ENCODE measurements at places on chromosomes 13 and 19.

- peak; percentile 31 for DNase-seq
These were observed 6.6 kb downstream of the EML2 start for GRCh38 chr19:45632468-45633196.

DNA sequence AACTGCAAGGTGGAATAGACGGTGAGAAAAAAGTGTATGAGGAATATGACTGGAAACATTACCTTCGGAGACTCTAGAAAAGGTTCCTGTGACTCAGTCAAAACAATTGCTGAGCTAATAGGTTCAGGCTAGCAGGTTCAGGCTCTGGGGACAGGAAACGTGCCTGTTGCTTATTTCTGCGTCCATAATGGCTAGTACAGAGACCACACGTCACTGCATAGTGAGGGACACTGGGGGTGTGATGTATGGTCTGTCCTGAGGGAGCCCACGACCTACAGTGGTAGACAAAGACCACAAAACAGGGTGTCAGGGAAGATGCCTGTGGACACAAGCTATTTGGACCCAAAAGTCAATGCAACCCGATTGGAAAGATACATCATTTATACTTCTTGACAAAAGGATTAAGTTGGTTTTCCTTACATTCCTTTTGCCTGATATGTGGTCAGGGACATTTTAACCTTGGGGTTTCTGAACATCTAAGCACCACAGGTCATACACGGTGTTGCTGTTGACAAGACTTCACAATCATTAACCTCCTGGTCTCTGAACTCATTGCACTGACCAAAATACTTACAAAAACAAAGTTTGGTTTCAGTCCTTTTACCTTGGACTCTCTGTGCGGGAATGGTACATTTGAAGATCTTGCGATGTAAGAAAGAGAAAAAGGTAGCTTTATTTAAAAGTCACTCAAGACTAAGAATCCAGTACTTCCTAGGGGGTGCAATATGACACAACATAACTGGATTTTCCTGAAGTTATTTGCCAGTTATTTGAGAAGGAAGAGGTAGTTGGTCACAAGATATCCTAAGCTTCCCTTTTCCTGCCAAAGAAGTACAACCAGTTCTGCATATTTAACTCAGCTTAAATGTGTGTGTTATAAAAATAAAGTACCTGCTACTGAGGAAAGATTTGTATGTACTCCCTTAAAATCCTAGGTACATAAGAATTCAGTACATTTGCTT, 20.0 kb downstream of the CRYL1 start:
- no peak for DNase-seq

- DNase-seq: no peak
These were observed 136.0 kb downstream of the DCLK1 start for GRCh38 chr13:35995136-35995535.

DNA sequence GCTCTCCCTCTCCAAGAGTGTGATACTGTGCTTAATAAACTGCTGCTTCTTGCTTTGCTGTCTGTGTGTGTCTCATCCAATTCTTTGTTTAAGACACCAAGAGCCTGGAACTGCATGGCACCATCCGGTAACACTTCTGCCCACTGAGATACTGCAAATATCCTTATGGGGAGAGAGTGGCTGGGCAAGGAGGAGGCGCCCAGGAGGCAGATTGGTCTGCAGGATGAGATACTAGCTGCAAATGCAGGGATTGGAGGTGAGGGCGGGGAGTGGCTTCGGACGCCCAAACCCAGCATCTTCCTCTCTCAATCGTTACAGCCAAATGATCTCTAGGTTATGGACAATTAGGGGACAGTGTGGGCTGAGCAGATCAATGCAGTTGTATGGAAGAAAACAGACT, 1.7 kb upstream of the SIGLEC7 start:
- DNase-seq: no peak

DNA sequence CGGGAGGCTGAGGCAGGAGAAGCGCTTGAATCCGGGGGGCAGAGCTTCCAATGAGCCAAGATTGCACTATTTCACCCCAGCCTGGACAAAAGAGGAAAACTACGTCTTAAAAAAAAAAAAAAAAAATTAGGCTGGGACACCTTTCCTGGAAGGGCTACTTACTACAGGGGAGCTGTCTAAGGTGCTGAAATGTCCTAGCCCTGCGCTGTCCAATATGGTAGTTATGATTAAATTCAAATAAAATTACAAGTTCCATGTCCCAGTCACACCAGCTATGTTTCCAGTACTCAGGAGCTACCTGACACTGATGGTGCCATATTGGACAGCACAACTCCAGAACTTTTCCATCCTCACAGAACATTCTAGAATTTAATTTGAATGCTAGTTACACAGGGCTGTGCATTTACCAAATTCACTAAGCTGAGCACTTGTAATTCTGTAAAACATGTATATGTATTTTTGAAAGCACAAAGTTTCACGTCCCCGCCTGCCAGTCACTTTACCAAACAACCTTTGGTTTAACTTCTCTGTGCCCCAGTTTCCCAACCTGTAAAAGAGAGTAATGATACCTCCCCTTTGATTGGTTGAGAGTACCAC, 9.2 kb upstream of the ZSCAN22 start:
- no peak for DNase-seq

GRCh38 chr19:42285541-42285941, 16.4 kb upstream of the PRR19 start:
- no peak for DNase-seq

- no peak for DNase-seq
These were observed 6.8 kb downstream of the SYNGR4 start for GRCh38 chr19:48370955-48371354.

GRCh38 chr19:14786421-14786851, 8.1 kb upstream of the ADGRE2 start:
- peak; percentile 19 for DNase-seq

DNA sequence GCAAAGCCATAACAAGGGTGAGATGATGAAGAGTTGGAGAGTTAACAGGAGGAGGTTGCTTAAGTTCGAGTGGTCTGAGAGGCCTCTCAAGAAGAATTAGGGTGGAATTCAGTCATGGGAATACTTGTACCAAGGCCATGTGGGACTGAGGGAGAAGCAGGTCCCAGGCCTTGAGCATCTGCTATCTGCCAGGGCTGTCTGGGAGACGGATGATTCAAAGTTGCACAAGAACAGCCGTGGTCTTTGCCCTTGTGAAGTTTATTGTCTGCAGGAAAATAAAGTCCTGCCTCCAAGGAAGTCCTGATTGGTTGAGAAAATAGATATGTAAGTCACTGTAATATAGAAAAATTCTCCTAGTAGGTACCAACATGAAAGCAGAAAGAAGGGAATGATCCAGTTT, 178.8 kb upstream of the RFC3 start:
- DNase-seq: no peak

GRCh38 chr19:55071129-55071502, 4.6 kb upstream of the EPS8L1 start:
- DNase-seq: no peak

DNA sequence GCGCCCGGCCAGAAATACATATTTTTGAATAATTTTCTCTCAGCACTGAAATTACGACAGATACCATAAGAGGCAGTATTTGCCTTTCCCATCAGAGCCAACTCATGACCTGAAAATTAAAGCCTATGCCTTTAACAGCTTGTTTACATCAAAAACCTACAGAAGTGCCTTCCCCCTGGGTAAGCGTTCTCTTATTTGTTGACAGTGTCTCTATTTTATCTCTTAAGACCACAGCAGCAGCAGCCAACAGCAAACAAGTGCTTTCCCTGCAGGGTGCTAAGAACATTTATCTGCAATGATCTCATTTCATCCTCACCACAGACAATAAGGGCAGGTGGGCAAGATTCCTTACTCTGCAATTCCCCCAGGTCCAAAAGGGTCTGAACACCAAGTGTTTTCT, 6.0 kb downstream of the AKAP8L start:
- no peak for DNase-seq

DNA sequence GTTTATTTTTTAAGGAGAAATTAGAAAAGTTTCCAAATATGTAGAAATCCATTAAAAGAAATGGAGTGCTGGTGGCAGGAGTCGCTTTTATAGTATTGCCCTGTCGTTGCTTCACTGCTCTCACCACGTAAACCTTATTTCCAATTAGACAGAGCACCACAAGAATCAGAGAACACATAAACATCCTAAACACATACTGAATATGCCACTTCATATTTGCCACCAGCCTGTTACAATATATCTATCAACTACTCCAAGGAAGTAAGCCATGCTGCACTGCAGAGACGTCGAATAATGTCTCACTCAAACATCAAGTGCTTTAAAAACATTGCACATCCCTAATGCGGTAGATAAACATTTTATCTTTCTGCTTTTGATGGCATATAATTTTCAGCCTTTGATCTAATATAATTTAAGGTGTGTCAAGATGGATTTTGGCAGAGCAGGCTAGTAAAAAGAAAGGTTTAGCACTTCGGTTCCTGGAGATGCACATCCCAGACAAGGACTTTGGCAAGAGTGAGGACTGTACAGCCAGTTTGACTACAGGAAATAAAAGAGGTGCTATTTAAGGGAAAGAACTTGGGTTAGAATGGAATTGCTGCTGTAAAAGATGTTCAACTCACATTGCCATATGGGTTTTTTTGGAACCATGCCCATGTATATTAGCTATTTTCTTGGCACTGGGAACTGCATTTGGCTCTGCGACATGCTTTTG, 932.3 kb downstream of the EFNB2 start:
- DNase-seq: no peak

GRCh38 chr19:18849838-18850400, 18.2 kb downstream of the UPF1 start:
- no peak for DNase-seq

DNA sequence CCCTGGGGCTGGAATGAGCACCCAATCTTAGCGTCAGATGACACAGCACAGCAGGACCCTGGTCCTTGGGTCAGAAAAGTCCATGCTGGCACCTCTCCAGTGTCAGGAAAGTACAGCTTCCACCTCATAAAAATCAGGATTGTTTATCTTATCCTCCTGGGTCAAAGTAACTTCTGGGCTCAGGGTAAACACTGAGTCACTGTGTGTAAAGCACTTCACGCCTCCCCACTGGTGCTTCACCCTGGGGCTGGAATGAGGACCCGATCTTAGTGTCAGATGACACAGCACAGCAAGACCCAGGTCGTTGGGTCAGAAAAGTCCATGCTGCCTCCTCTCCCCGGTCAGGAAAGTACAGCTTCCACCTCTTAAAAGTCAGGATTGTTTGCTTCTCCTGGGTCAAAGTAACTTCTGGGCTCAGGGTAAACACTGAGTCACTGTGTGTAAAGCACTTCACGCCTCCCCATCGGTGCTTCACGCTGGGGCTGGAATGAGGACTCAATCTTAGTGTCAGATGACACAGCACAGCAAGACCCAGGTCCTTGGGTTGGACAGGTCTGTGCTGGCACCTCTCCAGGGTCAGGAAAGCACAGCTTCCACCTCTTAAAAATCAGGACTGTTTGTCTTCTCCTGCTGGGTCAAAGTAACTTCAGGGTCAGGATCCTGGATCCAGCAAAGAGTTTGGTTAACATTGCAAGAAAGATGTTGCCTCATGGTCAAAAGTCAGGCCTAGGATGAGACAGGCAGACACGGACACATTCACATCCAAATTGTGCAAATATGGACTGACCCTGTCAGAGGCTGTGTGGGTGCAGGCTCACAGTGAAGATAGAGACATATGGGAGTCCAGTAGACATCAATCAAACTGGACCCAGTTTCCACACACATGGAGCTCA, 39.2 kb upstream of the CYP2A7 start:
- no peak for DNase-seq

DNA sequence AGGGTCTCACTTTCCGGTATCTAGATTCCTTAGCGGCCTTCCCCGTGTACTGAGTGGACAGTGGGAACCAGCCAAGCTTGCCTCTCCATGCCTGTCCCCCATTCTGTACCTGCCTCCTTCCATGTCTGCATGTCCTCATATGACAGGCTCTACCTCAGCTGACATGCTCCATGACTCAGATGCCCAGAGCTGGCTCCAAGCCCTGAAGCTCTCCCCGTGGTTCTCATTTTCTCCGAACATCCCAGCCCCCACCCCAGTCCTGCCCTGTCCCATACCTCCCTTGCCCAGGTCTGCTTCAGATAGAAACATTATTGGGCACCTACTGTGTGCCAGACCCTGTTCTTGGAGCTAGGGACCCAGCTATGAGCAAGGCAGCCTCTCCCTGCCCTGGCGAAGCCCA, 17.1 kb upstream of the SHFL start:
- no peak for DNase-seq

- no peak for DNase-seq
These were observed 2.2 kb downstream of the TJP3 start for GRCh38 chr19:3710265-3710812.

DNA sequence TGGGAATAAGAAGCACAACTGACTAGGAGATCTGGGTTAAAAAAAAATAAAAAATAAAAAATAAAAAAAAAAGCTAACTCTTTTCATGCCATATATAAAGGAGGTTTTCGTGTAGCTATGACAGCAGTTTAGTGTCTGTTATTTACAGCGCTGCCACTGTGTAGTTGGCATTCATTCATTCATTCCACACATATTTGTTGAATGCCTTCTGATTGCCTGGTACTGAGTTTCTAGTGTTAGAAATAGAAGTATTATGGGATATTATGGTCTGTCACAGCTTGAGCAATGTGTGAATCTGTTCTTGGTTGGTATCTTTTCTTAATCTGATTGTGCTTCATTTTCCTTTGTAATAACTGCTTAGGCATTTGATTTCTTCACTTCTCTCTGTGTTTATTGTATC, 237.4 kb downstream of the NBEA start:
- no peak for DNase-seq

DNA sequence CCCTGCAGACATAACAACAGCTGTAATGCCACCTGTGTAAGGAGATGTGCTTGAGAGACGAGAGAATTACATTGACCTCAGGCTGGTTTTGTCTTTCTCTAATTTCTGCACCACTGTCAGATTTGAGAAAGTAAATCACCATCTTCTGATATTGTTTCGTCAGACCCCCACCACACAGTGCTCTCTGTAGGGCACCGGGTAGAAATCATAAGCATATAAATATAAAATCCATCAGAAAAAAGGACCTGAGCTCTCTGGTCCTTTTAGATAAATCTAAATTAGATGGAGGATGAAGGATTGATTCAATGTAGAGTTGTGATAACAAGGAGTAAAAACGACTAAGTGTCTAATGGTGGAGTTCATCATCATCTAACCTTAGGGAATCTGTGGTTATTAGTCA, 1981.0 kb upstream of the PRR20A start:
- DNase-seq: no peak

DNA sequence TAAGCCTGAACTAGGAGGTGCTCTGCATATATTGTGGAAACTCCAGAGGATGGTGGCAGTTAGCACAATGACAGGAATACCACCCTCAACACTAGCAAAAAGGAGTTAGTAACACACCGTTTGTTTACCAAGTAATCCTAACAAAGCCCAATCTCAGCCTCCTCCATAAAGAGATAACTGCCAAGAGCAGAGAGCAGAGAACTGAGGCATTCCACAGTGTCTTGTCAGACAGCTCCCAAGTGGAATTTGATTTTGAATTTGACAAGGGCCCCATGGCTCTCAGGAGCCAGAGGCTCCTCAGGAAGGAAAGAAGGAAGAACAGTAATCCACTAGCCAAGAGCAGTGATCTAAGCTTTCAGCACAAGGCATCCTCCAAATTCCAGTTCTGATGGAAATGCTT, 298.6 kb downstream of the DCLK1 start:
- DNase-seq: no peak

GRCh38 chr13:110168999-110169933, 137.7 kb downstream of the COL4A1 start:
- no peak for DNase-seq

GRCh38 chr13:28137596-28137995, 749 bp upstream of the PAN3 start:
- no peak for DNase-seq
